ENCODE measurements at places on chromosomes 2 and 18. TPM values are rescaled to one million over a fixed set of nuclear protein-coding genes. Genes with fewer than 3 reads are reported as not detected.

DNA sequence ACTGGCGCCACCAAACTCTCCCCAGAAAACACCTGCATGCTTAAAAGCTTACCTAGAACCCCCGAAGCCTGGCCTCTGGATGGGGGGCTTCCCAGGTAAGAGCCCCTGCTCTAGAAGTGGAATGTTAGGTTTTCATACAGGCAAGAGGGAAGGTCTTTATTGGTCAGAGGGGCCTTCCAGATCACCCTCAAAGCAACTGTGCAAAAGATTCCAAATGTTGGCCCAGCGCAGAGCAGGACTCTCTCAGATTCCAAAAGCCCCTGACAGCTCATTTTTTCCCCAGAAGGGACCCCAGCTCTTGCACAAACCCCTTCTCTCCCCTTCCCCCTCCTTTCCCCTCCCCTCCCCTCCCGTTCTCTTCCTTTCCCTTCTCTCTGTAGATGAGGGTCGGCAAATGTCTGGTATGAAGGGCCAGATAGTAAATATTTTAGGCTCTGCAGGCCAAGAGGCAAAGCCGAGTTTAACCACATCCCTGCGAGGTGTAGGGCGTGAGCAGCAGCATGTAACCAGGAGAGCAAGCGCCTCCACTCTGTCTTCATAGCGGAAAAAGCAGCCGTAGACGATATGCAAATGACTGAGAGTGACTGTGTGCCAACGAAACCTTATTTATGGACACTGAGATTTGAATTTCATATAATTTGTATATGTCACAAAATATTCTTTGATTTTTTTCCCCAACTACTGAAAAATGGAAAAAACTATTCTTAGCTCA, 116.9 kb downstream of the SMAD7 start:
- H3K27ac ChIP-seq, result peak overlapping the region; percentile 97
- DNase-seq, result peak; percentile 29
- H3K4me3 ChIP-seq, result peak overlapping the region; percentile 41

The DNER gene
- not detected for total RNA-seq

The RAB6C gene
- 0.16 TPM for total RNA-seq

GRCh38 chr2:128272601-128273468, 45.8 kb downstream of the HS6ST1 start:
- no peaks in the 10 kb centered on the region for H3K27me3 ChIP-seq
- DNase-seq, result no peak
- H3K27ac ChIP-seq, result no peak overlapping the region
- peaks cover 2% of the 10 kb centered on the region for H3K4me1 ChIP-seq
- H3K4me3 ChIP-seq, result no peak overlapping the region
- peaks cover 25% of the 10 kb centered on the region for H3K36me3 ChIP-seq

GRCh38 chr2:118386641-118387302, 298.5 kb downstream of the INSIG2 start:
- H3K36me3 ChIP-seq, result peaks cover 2% of the 10 kb centered on the region
- no peak overlapping the region for H3K4me3 ChIP-seq
- H3K27me3 ChIP-seq, result no peaks in the 10 kb centered on the region
- DNase-seq, result no peak
- H3K4me1 ChIP-seq, result no peaks in the 10 kb centered on the region
- no peak overlapping the region for H3K27ac ChIP-seq

DNA sequence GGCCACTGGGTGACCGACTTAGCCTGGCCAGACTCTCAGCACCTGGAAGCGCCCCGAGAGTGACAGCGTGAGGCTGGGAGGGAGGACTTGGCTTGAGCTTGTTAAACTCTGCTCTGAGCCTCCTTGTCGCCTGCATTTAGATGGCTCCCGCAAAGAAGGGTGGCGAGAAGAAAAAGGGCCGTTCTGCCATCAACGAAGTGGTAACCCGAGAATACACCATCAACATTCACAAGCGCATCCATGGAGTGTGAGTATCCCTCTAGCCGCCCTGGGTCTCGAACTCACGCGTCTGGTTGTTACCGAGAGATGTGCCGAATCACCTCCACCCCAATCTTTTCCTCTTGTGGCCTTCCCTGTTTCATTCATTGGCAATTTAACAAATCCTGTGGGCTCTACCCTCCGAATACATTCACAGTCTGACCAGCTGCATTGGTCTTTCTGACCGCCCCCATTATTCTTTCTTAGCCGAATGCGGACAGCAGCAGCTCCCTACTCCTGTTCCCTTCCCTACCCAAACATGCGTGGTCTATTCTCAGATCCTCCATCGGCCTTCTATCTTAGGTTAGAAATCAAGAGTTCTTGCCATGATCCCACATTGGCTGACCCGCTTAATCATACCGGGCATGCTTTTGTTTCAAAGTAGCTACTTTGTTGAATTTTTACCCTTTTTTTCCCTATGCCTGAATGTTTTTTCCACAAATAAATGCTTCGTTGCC, 631 bp downstream of the RPL31 start:
- H3K36me3 ChIP-seq, result peaks cover 25% of the 10 kb centered on the region
- H3K4me1 ChIP-seq, result peaks cover 29% of the 10 kb centered on the region
- DNase-seq, result no peak
- H3K27me3 ChIP-seq, result peaks cover 2% of the 10 kb centered on the region
- H3K4me3 ChIP-seq, result peak overlapping the region; percentile 96

DNA sequence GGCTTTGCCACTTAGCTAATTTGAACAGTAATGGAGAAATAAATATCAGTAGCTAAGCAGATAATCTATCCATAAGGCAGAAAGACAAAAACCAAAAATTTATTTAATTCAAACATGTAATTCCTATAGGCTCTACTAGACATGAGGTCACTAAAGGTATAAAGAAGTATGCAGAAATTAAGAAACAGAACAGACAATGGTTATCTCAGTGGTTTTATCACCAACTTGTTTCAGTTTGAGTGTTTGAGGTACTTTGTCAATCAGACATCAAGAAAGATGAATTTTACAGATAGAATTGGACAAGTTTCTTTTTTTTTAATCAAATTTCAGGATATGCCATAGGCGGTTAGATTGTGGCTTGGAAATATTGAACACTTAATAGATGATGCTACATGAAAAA, 67.4 kb upstream of the ZEB2 start:
- no peaks in the 10 kb centered on the region for H3K36me3 ChIP-seq
- no peaks in the 10 kb centered on the region for H3K27me3 ChIP-seq
- H3K27ac ChIP-seq, result no peak overlapping the region
- no peak for DNase-seq
- H3K4me1 ChIP-seq, result peaks cover 17% of the 10 kb centered on the region

Measured in mesothelial cell of epicardium (in vitro differentiated cells).